ENCODE measurements at places on chromosomes 5 and 9.

DNA sequence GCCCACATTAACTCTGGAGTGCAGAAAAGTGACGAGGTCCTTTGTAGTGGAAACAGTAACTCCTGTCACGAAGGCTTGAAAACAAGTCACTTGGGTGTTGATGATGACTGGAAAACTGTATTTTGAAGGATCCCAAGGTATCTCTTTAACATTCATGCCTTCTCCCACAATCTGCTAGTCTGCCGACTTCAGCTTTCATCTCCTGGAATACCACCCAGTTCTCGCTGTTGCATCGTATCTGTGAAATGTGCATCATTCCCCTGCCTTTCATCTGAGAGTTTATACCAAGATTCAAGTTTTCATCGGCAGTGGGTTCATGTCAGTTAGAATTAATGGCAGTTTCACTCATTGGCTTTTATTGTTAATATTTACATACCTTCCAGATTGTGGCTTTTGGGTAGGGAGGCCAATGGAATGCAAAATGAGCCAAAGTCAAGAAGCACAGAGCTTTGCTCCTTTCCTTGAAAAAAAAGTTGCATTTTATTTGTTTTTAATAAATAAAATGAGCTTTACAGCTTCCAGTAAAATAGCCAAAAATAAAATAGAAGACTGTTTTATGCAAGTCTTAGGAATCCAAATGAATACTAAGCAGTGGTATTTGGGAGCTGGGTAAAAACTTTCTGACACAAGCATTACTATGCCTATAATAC, 575.2 kb upstream of the WWC1 start:
- DNase-seq = no peak

DNA sequence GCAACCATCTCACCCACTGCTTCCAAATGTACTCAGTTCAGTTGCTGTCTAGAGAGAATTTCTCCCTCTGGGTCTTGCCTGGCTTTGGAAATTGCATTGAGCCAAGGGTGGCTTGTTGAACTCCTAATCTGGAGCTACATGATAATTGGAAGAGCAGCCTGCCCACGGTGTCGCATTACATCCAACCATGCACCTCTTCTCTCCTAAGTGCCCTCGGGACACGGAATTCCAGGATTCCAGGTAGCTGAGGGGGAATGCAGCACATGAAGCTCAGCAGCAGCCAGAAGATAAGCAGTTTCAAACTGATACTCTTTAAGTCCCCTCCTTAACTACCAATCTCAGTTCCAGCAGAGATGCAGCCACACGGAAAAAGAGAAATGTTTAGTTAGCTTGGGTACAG, 509.4 kb upstream of the KLF4 start:
- no peak for DNase-seq

GRCh38 chr9:117205806-117206205, 209.1 kb downstream of the ASTN2 start:
- no peak for DNase-seq

GRCh38 chr5:178237431-178238312, 5.1 kb upstream of the PHYKPL start:
- no peak for DNase-seq

DNA sequence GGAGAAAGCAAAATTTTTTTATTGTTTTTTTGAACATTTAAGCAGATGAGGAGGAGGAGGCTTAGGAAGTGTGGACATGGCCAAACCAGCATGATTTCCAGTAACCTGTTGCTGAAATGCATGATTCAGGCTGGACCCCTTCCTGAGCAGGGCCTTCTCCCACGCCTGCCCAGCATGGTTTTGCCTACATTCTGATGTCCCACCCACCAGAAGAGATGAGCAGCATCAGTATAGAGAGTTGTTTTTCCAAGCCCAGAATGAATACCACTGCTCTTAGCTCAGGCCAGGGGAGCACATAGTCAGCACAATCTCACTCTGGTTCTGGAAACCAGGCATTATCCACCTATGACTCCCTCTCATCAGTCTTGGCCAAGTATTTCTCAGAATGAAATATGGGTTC, 90.1 kb downstream of the PAPPA start:
- DNase-seq = no peak

DNA sequence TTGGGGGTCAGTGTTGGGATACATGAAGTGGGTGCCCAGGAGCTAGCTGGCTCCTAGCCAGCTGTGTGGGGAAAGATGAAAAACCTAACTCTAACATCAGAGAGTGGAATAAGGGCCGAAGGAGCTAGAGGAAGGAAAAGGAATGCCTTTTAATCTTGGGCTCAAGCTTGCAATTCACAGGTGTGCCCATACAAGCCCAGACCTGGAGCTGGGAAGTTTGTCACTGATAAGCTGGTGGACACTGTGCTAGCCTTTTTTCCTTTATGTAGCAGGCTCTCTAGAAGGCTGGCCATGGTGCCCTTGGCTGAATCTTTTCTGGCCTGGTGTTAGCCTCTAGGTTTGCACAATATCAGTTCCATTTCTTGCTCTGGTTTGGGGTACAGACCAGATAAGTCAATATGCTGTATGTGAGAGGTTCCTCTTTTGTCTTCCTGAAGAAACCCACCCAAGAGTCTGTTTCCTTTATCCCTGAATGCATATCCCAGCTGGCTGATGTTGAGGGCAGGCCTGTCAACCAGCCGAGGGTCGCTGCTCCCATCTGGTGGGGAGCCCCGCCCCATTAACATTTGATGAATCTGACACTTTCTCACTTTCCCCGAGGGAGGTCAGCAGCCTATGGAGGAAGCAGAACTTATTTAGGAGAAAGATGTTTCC, 92.4 kb upstream of the CXCL14 start:
- DNase-seq = no peak

- no peak for DNase-seq
Observed at GRCh38 chr5:167576897-167577296, 714.5 kb upstream of the WWC1 start.

DNA sequence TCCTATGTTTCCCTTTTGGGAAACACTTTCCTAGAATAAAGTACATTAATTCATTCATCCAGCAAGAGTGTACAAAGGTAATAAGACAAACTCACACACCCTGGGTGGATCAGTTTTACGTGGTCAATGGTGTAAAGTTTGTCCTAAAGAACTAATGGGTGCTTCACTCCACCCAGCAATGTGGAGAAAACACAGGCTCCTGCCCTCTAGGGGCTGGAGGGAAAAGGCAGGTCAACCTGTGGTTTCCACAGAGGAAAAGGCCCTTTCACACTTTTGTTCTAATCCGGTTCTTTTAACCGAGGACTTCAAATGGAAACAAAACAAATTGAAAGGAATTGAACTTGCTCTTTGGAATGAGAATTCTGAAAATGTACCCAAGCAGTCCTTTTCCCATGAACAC, 80.9 kb upstream of the SPOCK1 start:
- no peak for DNase-seq

- no peak for DNase-seq
Observed at GRCh38 chr5:142860270-142860669, 90.1 kb downstream of the ARHGAP26 start.

DNA sequence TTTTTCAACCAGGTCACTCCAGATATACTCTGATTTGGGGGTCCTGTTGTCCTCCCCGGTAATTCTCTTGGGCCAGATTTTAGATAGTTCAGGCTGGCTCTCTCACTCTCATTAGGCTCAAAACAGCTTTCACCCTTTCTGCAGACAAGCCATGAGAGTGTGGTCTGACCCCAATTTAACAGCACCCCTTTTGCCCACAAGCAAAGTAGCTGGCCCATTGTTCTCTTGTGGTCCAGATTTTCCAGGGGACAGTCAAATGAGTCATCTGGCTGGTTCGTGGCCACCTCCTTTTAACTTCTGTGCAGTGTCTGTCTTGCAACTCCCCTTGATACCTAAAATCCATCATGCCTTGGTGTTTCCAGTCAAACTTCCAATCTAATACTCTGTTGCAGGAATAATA, 16.5 kb downstream of the BHMT2 start:
- no peak for DNase-seq

GRCh38 chr9:18358325-18358724, 115.6 kb upstream of the ADAMTSL1 start:
- no peak for DNase-seq

DNA sequence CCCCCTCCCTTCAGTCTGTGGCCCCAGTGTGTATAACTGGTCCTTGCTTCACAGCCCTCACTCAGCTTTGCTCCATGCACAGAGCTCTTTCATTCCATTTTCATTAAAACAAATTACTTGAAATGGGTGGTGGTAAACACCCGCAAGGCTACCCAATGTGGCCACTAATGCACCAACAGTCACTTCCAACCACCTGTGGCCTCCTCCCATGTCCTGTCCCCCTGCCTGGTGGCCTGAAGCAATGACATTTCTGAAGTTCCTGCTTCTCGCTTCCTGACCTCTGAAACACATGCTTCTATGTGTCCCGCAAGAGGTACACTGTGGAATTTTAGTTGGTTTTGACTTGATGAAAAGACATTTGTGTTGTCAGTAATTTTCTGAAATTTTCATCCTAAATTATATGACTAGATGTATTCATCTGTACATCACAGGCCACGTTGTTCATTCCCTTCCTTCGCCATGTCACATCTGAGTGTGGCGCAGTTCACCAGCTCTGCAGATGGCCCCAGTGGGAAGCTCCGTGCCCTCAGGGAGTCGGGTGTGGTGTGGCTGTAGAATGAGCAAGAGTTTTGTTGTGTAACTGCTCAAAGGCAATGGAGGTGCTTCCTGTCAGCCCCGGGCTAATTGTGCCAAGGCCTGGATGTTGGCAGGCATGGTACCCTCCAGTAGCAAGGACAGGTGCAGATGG, 9.6 kb downstream of the ROPN1L start:
- no peak for DNase-seq

- DNase-seq = no peak
Observed at GRCh38 chr5:159890141-159890540, 26.1 kb upstream of the ADRA1B start.

DNA sequence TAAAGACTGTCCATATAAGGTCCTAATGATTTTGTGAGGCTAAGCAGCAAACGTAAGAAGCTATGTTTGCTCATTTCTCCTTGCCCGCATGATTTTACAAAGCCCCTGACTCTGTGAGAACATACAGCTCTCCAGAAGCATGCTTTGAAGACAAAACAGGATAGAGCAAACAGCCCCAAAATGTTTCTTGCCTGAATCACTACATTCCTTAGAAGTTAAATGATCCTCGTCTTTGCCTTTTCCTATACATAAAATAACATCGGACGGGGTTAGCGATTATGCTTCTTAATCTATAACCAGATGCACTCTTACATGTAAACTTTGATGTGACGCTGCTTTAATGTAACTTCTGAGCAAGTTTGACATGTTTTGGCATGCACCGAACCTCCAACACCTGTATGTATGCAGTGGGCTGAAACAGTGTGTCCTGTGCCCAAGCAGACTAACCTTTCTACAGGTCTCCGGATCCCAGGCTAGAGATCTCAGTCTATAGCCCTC, 353.7 kb downstream of the CETN3 start:
- no peak for DNase-seq

- no peak for DNase-seq
Observed at GRCh38 chr5:168670881-168671575, 91.9 kb upstream of the PANK3 start.

- no peak for DNase-seq
Observed at GRCh38 chr5:58818465-58818864, 235.6 kb downstream of the RAB3C start.

DNA sequence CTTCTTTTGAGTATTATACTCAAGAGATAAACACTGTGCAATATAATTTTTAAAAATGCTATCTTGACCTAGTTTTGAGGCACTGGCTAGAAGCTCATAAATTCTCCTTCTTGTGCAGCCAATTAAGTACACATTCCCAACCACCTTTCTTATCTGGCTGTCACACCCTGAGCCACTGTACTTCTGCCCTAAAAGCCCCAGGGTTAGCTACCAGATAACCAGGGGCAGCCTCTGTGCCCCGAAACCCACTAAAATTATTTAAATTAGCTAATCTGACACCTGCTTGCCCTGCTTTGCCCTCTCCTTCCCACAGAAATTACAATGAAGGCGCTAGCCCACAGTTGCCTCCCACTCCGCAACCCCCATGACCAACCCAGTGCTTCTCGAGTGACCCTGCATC, 597.3 kb upstream of the TYRP1 start:
- DNase-seq = no peak

GRCh38 chr5:74953937-74954720, 87.9 kb upstream of the FAM169A start:
- DNase-seq = no peak

DNA sequence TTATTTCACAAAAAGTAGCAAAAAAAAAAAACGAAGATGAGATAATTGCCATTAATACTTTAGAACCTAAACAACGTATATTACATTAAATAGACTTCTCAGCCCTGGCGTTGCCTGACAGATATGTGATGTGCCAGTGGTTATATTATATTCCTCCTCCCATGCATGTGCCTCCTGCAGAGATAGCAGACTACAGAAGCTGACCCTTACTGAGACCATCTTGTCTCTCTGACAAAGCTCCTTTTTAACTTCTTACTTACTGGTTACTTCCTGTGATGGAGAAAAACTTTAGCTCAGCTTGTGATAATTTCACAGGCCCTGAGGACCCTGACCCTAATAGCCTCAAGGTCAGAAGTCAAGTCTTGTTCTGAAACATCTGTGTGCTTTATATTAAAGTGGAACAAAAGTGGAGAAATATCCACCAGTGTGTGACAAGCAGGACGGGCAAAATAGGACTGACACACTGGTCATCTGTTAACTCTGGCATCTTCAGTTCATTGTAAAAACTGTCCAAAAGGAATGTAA, 80.6 kb upstream of the POU5F2 start:
- DNase-seq = no peak

DNA sequence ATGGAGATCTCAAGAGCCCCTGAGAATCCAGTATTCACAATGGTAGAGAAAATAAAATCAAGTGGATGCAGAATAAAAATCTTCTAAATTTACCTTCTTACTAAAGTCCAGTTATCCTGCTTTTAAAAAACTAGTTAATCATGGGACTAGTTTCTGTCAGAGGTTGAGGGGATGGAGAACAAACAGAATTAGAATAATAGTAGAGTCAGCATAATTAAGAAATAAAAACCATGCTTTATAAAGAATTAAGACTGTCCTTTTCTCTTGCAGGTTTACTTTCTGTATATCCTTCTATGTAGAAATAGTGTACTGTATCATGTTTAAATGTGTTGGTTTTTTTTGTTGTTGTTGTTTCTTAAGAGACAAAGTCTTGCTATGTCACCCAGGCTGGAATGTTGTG, 23.0 kb downstream of the ACOT12 start:
- DNase-seq = no peak

Data from cortex of kidney (tissue), 1 donor.